ENCODE measurements at places on chromosomes 1 and 21. TPM values are rescaled to one million over a fixed set of nuclear protein-coding genes. Genes with fewer than 3 reads are reported as not detected.

- H3K27me3 ChIP-seq, result no peaks in the 10 kb centered on the region
- H3K36me3 ChIP-seq, result no peaks in the 10 kb centered on the region
- peak; percentile 1 for DNase-seq
- H3K27ac ChIP-seq, result no peak overlapping the region
Measured at GRCh38 chr1:27161594-27161993, 6.7 kb upstream of the SLC9A1 start.

- H3K27ac ChIP-seq, result no peak overlapping the region
- H3K27me3 ChIP-seq, result no peaks in the 10 kb centered on the region
- H3K4me1 ChIP-seq, result no peaks in the 10 kb centered on the region
- DNase-seq, result no peak
- no peaks in the 10 kb centered on the region for H3K36me3 ChIP-seq
- H3K4me3 ChIP-seq, result no peak overlapping the region
Measured at GRCh38 chr1:87673309-87673708, 344.6 kb downstream of the LMO4 start.

DNA sequence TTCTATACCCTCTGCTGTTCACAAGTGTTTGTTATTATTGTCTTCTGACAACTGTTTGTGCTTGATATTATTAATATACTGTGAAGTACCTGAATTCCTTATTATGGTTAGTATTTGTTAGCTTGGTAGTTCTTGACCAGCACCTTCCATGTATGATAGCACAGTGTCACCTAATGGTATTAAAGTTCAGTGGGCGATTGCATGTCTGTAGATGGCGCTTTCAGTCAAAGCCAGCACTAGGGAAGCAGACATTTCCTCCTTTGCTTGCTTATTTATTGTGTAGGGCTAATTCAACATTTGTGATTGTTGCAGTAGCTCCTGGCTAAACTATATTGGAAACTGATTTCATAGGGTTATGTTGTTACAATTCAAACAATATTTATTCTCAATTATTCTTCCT lies 218.0 kb downstream of the ZP4 start:
- H3K4me3 ChIP-seq, result no peak overlapping the region
- no peak overlapping the region for H3K27ac ChIP-seq
- peak; percentile 39 for DNase-seq
- no peaks in the 10 kb centered on the region for H3K27me3 ChIP-seq

DNA sequence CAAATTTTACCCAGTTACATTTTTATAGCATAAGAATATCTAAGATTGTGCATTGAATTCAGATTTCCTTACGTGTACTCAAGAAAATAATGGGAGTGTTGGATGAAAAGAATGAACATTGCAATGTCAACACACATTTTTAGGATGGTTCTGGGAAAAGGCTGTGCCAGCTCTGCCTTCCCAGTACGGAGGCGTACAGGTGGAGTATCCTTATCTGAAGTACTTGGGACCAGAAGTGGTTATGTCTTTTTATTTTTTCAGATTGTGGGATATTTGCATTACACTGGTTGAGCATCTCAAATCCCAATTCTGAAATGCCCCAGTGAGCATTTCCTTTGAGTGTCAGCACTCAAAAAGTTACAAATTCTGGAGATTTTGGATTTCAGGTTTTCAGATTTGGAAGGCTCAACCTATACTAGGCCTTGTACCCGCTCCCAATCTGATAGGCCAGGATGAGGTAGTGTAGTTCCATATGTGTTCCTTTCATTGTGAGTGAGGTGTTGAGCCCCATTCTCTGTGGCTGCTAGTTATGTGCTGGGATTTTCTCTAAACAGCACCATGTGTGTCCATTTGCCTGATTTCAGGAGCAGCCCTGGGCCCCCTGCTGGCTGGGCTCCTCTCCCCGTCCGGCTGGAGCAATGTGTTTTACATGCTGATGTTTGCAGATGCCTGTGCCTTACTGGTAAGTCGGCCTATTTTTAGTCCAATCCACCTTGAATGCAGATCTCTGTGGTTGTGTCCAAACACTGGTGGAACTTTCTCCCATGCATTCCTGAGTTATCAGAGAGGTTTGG lies 60.8 kb downstream of the SLC37A1 start:
- H3K4me1 ChIP-seq, result no peaks in the 10 kb centered on the region
- no peaks in the 10 kb centered on the region for H3K36me3 ChIP-seq
- no peak overlapping the region for H3K27ac ChIP-seq
- no peak overlapping the region for H3K4me3 ChIP-seq
- H3K27me3 ChIP-seq, result no peaks in the 10 kb centered on the region

GRCh38 chr1:61370913-61371279 lies 288.5 kb downstream of the NFIA start:
- H3K36me3 ChIP-seq, result peaks cover 4% of the 10 kb centered on the region
- no peak overlapping the region for H3K4me3 ChIP-seq
- H3K4me1 ChIP-seq, result peaks cover 5% of the 10 kb centered on the region
- H3K27me3 ChIP-seq, result no peaks in the 10 kb centered on the region
- no peak overlapping the region for H3K27ac ChIP-seq

DNA sequence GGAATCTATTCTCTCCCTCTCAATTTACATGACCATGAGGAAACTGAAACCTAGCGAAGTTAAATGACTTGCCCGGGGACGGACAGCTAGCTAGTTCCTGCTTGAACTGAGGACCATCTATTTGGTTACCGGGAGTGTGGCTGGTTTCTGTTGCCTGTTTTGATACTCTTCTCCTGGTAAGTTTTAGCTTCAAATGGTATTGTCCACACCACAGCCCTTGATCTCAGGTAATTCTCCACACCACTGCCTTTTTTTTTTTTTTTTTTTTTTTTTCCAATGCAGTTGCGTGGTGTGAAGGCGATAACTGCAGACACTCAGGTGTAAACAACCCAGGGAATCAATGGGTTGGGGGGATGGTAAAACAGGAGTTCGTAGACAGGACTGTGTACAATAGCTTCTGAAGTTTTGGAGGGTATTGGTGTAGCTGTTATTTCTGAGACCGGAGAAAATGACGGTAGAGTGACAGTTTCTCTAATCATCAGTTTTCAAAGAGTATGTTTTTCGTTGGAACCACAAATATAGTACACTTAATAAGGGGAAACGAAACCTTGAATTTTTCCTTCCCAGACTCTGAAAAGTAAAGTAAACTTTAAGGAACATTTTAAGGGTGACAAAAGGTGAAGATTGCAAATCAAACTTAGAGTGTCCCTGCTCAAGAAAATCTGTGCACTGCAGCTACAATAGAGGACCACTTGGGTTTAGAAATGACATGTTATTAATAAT lies 125.3 kb upstream of the CACYBP start:
- H3K27me3 ChIP-seq, result no peaks in the 10 kb centered on the region
- H3K36me3 ChIP-seq, result no peaks in the 10 kb centered on the region
- H3K27ac ChIP-seq, result no peak overlapping the region
- H3K4me3 ChIP-seq, result no peak overlapping the region
- DNase-seq, result no peak
- H3K4me1 ChIP-seq, result no peaks in the 10 kb centered on the region

GRCh38 chr1:206631085-206631509 lies 4.2 kb upstream of the DYRK3 start:
- no peaks in the 10 kb centered on the region for H3K36me3 ChIP-seq
- no peak overlapping the region for H3K4me3 ChIP-seq
- peak; percentile 58 for DNase-seq
- no peaks in the 10 kb centered on the region for H3K27me3 ChIP-seq

DNA sequence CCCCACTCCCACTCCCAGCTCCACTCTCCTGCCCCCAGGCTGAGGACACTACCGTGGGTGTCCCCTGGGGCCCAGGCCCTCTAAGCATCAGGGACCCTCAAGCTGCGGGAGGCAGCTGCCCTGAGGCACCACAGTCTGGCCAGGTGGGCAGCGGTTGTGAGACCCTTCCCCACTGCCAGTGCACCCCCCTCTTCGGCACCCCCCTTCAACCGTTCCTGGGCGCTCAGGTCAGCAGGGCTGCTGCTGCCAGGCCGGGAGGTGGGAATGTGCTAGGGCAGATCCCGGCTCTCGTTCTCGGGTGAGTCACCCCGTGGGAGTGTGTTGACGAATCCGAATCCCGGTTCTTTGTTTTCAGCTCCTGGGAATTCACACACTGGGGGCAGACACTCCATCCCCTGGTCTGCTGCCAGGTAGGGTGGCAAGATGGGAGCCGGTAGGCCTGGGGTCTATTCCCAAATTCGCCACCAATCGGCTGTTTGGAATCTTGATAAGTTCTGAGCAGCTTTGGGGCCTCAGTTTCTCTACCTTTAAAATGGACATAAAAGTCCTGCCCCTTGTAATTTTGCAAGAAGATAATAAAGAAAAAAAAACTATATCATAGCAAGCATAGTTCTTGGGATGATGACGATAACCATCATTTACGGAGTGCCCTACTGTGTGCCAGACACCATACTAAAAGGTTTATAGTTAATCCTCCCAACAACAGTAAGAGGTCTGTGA lies 28.5 kb upstream of the CASZ1 start:
- H3K4me3 ChIP-seq, result no peak overlapping the region
- H3K4me1 ChIP-seq, result no peaks in the 10 kb centered on the region
- no peak for DNase-seq
- no peak overlapping the region for H3K27ac ChIP-seq

- no peak overlapping the region for H3K27ac ChIP-seq
- H3K27me3 ChIP-seq, result no peaks in the 10 kb centered on the region
- peaks cover 7% of the 10 kb centered on the region for H3K36me3 ChIP-seq
- H3K4me1 ChIP-seq, result peaks cover 24% of the 10 kb centered on the region
- DNase-seq, result no peak
- H3K4me3 ChIP-seq, result no peak overlapping the region
Measured at GRCh38 chr1:119635811-119636390, 12.2 kb downstream of the ZNF697 start.

DNA sequence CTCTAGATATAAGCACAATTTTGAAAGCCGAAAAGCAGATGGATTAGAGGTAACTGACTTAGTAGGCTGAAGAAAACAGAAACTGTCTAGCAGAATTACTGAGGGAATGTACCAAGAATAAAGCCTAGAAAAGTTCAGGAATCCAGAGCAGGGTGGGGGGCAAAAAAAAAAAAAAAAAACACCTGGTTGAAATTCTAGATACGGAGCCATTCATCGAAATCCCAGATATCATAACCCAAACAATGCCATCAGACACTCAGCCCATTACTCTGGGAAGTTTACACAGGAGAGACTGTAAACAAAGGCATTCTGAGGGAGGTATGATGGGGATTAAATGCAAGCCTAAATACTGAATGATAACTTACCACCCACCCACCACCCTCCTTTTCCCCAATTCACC lies 45.6 kb downstream of the ENAH start:
- H3K27me3 ChIP-seq, result no peaks in the 10 kb centered on the region
- DNase-seq, result no peak

DNA sequence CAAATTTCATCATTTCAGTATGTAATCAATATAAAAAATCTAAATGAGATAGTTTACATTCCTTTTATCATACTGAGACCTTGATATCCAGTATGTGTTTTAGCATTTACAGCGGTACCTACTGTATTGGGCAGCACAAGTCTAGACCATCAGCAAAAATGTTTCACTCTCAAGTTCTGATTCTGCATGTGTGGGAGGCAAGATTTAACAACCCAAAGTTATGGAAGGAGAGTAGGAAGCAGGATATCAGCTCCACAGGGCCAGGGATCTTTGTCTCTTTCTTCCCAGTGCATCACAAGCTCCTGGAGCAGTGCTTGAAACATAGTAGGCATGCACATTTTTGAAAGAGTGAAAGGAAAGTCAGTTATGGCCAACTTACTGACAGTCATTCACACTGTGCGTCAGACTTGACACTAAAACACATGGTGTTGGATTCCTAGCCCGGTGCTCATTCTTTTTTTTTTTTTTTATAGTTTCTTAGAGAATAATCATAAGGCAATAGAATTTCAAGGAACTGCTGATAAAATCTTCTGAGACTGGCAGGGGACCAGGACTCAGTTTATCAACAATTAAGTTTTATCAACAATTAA lies 6.1 kb downstream of the TENT5C start:
- no peaks in the 10 kb centered on the region for H3K27me3 ChIP-seq
- H3K4me1 ChIP-seq, result peaks cover 10% of the 10 kb centered on the region
- H3K36me3 ChIP-seq, result no peaks in the 10 kb centered on the region
- no peak overlapping the region for H3K4me3 ChIP-seq

DNA sequence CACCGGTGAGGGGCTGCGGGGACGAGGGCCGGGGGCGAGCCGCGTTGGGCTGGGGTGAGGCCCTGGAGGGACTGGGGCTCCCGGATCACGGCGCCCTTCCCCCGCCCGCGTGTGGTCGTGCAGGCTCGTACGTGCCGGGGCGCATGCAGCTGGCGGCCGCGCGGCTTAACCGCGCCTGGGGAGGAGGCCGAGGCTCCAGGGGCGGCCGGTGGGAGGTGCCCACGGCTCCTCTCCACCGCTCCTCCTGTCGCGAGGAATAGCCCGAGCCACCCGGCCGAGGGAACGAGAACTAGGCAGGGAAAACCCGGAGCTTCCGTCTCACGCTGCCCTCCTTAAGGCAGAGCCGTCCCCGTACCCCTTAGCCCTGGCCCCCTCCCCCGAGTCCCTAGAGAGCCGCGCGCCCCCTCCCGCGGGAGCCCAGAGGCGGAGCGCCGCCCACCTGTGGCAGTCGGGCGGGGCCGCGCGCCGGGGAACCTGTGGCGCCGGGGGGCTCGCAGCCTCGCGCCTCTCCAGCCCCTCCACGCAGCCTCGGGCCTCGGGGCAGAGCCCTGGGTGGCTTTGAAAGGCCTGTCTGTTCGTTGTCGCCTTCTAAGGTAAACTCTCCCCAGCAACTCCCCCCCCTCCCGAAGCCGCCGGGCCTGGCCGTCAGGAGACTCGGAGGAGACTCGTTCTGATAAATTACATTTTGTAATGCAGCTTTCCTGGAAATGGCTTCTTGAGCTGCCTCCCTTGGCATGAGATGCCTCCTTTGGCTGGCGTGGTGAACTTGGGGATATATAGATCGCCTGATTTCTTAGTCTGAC lies 746 bp downstream of the AK4 start:
- H3K4me1 ChIP-seq, result peaks cover 11% of the 10 kb centered on the region
- no peaks in the 10 kb centered on the region for H3K27me3 ChIP-seq
- H3K27ac ChIP-seq, result no peak overlapping the region
- DNase-seq, result peak; percentile 85
- H3K36me3 ChIP-seq, result no peaks in the 10 kb centered on the region
- H3K4me3 ChIP-seq, result peak overlapping the region; percentile 71

- H3K36me3 ChIP-seq, result no peaks in the 10 kb centered on the region
- no peak overlapping the region for H3K27ac ChIP-seq
- DNase-seq, result no peak
Measured at GRCh38 chr1:226003502-226004170, 4.5 kb upstream of the SDE2 start.

GRCh38 chr1:183720028-183720427 lies 66.9 kb upstream of the APOBEC4 start:
- no peak overlapping the region for H3K4me3 ChIP-seq
- no peak for DNase-seq
- H3K27ac ChIP-seq, result no peak overlapping the region
- H3K4me1 ChIP-seq, result no peaks in the 10 kb centered on the region
- H3K36me3 ChIP-seq, result no peaks in the 10 kb centered on the region

The SFN gene
- polyA plus RNA-seq, result 0.23 TPM

The MEX3A gene
- 15.1 TPM for polyA plus RNA-seq

The NUP210L gene
- polyA plus RNA-seq, result not detected

The TRIM67 gene
- polyA plus RNA-seq, result not detected

The LRRC8C gene
- 4.2 TPM for polyA plus RNA-seq
